Left lobe of liver (tissue), 2 donors: ENCODE measurements at places on chromosomes 7 and 10. TPM values are rescaled to one million over a fixed set of nuclear protein-coding genes. Genes with fewer than 3 reads are reported as not detected.

The GBX1 gene
- not detected for total RNA-seq

The APBB1IP gene
- 16.1 TPM for total RNA-seq

The TRPV6 gene
- 0.53 TPM for total RNA-seq

The OLAH gene
- total RNA-seq = not detected

The PHKG1 gene
- 0.78 TPM for total RNA-seq

The WEE2 gene
- not detected for total RNA-seq

The CPA4 gene
- not detected for total RNA-seq

The ZNF117 gene
- 2.6 TPM for total RNA-seq

The NEUROD6 gene
- total RNA-seq = not detected

The RBM33 gene
- total RNA-seq = 40.6 TPM

The GDI2 gene
- 113 TPM for total RNA-seq

The CELF2 gene
- 2.6 TPM for total RNA-seq

The NMT2 gene
- total RNA-seq = 19.4 TPM
